ENCODE measurements at places on chromosomes 7 and 10.

- no peak for DNase-seq
Observed at GRCh38 chr7:132515181-132515580, 61.1 kb downstream of the PLXNA4 start.

DNA sequence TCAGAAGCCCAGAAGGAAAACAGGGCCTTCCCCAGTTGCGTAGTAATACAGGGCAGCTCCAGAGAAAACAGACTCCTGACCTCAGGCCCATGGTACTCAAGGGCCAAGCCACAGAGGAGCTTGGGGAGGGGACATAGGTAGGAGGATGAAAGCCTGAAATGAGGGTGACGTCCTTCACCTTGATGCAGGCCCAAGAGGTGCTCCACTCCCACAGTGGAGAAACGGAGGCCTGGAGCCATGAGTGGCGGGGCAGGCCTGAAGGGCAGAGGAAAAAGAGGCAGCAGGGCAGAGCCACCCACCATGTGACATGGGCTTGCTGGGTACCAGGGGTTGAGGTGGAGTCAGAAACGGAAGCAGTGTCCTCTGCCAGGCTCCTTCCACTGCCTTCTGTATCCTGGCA is 83.0 kb downstream of the C10orf105 start:
- DNase-seq = no peak

- no peak for DNase-seq
Observed at GRCh38 chr7:86130268-86130667, 513.4 kb upstream of the GRM3 start.

- DNase-seq = no peak
Observed at GRCh38 chr7:26912933-26913536, 48.6 kb upstream of the SKAP2 start.

- no peak for DNase-seq
Observed at GRCh38 chr10:75718991-75719390, 287.6 kb downstream of the LRMDA start.

- DNase-seq = no peak
Observed at GRCh38 chr7:13742126-13742525, 247.3 kb downstream of the ETV1 start.

- no peak for DNase-seq
Observed at GRCh38 chr7:3960050-3960763, 659.2 kb downstream of the SDK1 start.

DNA sequence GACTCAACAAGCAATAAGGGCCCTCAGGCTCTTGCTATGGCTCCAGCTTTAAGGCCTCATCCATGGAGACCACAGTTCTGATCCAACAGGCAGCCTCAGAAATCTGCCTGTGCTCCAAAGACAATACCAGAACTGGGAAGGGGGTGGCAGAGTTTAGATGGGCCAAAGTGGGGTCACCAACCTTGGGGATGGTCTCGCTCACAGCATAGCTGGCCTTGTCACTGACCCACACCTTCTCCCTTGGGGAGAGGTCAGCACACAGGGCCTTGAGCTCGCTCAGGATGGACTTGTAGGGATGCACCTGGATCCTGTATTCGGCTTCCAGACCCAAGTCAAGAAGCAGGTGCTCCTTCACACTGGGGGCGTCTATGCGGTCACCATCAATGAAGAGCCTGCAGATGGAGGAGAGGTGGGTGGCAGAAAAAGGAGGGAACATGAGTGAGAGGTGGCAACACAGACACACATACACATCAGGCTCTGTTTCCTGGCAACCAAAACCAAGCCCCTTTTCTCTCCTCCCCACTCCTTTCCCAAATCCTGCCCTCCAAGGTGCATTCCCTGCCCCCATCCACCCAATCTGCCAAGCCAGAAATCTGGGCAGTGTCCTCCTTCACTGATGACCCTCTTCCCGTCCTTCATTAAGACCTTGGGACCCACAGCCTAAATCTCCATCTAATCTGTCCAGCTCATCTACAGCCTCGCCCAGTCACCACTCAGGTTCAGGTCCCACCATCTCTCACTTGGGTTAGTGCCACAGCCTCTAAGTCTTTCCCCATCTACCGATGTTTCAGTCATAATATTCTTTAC is 40.9 kb downstream of the XPNPEP1 start:
- DNase-seq = no peak

- no peak for DNase-seq
Observed at GRCh38 chr7:100791881-100792666, 35.2 kb downstream of the EPHB4 start.

DNA sequence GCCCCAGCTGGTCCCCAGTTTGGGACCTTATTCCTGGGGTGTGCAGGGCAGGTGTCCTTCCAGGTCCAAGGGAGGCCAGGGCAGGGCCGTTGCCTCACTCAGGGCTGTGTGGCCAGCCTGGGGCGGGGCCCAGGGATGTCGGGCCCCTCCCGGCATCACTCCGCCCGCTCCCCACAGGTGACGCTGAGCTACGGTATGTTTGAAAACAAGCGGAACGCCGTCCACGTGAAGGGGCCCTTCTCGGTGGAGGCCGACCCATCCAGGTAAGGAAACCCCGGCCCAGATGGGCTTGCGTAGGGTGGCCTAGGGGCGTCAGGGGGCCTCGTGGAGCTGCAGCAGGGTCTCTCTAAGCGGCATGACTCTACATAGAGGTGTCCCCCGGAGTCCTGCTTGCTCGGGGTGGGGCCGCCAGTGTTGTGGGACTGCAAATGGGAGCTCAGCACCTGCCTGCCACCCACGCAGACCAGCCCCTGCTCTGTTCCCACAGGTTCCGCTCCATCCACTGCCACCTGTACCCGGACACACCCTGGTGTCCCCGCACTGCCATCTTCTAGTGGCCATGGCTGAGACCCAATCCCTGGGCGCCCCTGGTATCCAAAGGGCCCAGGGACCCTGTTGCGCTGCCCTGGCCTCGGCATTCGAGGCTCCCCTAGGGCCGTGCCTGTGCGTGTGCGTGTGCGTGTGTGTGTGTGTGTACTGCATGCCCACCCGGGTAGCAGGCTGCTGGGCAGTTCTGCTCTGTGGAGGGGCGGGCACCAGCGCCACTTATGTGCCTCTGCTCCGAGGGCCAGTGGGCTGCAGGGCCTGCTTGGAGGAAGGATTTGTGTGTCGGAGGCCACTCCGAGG is 7.3 kb downstream of the LFNG start:
- DNase-seq = no peak

DNA sequence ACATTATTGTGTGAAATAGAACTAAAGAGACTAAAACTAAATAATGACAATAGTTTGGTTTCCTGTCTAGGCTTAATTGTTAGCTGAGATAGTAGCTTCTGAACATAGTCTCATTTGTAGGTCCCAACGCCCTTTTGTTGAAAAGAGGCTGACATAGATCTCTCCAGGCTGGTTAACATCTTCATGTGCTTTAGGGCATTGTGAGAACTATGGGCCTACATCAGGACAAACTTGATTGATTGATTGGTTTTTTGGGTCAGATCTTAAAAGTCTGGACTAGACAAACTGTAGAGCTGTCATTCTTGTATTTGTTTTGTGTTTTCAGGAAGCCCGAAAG is 869 bp downstream of the CHCHD1 start:
- DNase-seq = no peak

DNA sequence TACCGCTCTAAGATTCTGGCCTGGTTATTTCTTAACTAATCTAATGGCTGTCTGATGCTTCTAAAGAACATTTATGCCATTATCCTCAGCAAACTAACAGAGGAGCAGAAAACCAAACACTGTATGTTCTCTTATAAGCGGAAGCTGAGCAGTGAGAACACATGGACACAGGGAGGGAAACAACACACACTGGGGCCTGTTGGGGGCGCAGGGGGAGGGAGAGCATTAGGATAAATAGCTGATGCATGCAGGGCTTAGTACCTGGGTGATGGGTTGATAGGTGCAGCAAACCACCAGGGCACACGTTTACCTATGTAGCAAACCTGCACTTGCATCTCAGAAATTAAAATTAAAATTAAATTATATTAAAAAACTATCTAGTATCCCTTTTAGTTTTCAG is 853.5 kb downstream of the GATA3 start:
- no peak for DNase-seq

- no peak for DNase-seq
Observed at GRCh38 chr10:77392851-77393250, 244.8 kb downstream of the KCNMA1 start.

DNA sequence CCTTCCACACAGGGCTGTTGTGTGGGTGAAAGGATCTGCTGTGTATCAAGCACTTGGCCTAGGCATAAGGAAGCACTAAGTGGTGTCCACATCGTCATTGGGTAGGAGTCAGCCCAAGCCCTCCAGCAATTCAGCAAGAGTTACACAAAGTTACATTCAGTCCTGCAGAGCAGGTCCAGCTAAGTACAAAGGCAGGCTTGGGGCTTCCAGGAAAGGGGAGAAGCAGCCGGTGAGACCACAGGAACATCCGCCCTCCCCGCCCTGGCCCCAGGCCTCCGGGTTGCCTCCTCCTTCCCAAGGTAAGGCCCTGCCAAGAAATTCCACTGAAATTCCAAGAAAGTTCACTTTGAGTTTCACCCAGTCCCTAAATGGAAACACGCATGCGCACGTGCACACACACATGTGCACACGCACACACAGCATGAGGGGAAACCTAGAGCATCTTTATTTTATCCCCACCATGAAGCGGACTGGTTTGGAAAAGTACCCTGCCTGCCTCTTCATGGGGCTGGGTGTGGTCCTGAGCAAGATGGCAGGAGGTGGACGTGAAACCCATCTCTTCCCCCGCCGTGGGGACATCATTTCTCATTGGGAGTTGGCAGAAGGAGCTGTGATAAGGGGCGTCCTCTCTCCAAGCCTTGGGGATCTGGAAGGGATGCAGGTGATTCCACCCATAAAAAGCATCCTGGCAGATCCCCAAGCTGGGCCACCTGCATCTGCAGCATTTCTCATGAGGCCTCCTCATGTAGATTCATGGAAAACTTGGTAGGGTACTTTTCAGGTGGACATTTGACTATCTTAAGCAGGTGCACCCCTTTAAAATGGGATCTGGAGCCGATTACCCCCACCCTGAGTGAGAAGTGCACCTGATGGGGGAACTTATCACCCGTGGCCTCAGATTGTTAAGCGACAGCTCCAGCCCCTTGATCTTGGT is 69.1 kb upstream of the NANOS1 start:
- DNase-seq = no peak

DNA sequence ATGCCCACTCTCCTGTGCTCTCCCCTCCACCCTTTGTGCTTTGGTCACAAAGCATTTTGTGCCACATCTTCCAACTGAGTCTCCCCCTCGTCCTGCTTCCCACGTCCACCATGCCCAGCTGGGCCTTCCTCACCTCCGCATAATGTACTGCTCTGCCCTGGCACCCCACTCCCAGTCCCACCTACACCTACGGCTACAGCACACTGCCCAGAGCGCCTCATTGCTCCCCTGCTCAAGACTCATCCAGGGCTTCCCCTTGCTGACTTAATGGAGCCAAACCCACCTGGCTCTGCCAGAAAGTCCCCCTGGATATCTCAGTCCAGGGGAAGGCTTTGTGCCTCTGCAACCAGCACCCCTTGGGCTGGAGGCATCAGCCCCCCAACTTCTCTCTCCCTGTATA is 299.2 kb upstream of the ZMIZ1 start:
- no peak for DNase-seq

DNA sequence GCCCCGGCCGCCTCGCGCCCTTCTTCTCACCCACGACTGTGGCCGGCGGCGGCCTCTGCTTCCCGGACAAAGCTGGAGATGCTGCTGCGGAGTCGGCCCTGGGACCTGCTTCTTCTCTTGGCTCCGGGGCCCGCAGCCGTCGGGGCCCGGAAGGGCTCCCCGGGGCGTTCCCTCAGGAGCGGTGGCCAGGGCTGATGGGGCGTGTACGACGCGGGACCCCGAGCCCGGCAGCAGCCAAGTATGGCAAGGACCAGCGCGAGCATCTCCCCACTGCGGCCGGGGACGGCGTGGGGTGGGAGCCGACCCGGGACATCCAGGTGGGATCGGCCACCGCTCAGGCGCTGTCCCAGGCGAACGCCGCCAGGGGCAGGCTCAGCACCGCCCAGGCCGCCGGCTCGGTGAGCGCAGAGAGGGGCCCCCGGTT is 27.6 kb upstream of the BMS1 start:
- no peak for DNase-seq

GRCh38 chr7:92717623-92717992 is 118.8 kb downstream of the CDK6 start:
- DNase-seq = no peak

DNA sequence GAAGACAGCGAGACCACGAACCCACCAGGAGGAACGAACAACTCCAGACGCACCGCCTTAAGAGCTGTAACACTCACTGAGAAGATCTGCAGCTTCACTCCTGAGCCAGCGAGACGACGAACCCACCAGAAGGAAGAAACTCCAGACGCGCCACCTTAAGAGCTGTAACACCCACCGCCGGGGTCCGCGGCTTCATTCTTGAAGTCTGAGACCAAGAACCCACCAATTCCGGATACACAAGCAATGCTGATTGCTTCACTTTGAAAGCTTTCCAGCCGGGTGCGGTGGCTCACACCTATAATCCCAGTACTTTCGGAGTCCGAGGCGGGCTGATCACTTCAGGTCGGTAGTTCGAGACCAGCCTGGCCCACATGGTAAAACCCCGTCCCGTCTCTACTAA is 177.2 kb upstream of the MYO3A start:
- DNase-seq = no peak

- no peak for DNase-seq
Observed at GRCh38 chr10:14727465-14727864, 47.2 kb downstream of the FAM107B start.

- DNase-seq = no peak
Observed at GRCh38 chr7:39372383-39372782, 193.8 kb upstream of the YAE1 start.

GRCh38 chr7:122546496-122546895 is 152.4 kb downstream of the RNF133 start:
- DNase-seq = no peak

DNA sequence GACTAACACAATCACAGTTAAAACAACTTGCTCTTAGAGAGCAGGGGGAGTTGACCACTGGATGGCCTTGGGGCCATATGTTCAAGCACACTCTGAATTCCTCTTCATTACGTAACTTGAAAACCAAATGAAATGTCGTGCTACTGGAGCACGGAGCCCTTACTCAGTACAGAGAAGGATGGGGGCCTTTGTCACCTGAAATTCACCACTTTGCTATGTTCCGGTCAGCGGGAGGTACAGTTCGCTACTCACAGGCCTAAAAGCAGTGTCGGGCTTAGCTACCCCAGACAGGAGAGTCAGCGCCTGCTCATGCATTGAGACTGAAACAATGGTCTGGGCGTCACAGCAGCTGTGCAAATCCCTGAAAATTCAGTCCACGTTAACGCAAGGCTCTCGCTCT is 39.6 kb downstream of the GLI3 start:
- DNase-seq = no peak

- DNase-seq = no peak
Observed at GRCh38 chr7:39095875-39096619, 118.3 kb downstream of the POU6F2 start.

- no peak for DNase-seq
Observed at GRCh38 chr7:67589183-67589582, 592.5 kb downstream of the TYW1 start.

DNA sequence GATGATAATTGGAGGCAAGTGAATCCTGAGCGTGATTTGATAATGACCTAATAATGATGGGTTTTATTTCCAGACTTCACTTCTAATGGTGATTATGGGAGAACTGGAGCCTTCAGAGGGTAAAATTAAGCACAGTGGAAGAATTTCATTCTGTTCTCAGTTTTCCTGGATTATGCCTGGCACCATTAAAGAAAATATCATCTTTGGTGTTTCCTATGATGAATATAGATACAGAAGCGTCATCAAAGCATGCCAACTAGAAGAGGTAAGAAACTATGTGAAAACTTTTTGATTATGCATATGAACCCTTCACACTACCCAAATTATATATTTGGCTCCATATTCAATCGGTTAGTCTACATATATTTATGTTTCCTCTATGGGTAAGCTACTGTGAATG is 79.6 kb downstream of the CFTR start:
- DNase-seq = no peak
